ENCODE measurements at places on chromosomes 11 and 22.

DNA sequence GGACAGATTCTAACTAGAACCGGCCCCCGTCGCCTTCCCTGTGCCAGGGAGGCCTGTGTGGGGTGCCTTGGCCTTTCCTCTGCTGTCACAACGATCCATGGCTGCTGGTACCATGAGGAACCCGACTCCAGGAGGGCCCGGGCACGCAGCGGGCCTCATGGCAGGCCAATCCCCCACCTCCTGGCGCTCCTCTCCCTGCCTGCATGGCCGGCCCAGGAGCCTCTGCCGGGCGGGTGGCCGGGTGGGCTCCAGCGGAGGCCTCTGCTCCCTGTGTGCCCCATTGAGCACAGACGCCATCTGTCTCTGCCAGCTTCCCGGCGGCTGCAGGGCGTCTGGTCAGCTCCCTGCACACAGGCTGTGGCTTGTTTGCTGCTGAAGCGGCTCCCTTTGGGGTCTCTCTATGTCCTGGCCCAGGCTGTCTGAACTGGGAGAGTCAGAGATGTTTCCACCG, 86.5 kb downstream of the MYEOV start:
- no peak for DNase-seq

GRCh38 chr11:77191823-77192495, 63.9 kb downstream of the MYO7A start:
- DNase-seq = no peak

- no peak for DNase-seq
These were observed 88.2 kb upstream of the LDLRAD3 start for GRCh38 chr11:35855671-35856070.

GRCh38 chr22:26321469-26321913, 107.6 kb upstream of the ASPHD2 start:
- DNase-seq = peak; percentile 59

GRCh38 chr11:8086571-8086970, 5.6 kb downstream of the TUB start:
- DNase-seq = no peak

Measured in trophoblast cell (in vitro differentiated cells and primary cell).